C1 segment of cervical spinal cord (tissue), 14 donors: ENCODE measurements at places on chromosomes 11 and 22.

- no peak for DNase-seq
These were observed 29.7 kb upstream of the CAVIN3 start for GRCh38 chr11:6350043-6350442.

DNA sequence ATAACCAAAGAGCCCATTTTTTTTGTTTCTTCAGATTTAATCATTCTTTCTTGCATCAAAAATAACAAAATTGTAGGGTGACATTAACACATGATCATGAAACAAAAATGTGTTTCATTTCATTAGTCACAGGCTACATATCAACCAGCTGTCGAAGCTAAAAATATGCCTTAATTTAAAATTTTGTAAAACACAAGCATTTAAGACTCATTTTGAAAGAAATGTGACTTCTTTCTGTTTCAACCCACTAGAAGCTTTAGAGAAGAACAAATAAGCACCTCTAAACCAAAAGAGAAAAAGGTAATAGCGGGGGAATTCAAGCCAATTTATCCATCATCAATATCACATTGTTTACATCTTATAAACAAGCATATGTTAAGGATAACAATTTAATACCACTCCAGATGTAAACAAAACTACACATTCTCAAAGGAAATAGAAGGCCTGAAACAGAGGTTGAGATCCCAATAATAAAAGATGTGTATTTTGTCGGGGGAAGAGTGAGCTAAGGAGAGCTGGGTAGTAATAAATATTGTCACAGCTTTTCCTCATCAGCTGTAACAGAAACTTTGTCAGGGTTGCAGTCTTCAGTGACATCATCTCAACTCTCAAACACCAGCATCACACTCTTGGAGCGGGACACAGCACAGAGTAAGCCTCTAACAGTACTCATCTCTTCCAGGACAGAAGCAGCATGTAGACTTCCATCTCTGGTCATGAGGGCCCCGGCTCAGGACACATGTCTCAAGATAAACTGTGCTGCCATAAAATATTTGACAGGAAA lies 42.0 kb downstream of the ALG9 start:
- no peak for DNase-seq

- DNase-seq = no peak
These were observed 163.7 kb downstream of the DYNC2H1 start for GRCh38 chr11:103272876-103273275.

DNA sequence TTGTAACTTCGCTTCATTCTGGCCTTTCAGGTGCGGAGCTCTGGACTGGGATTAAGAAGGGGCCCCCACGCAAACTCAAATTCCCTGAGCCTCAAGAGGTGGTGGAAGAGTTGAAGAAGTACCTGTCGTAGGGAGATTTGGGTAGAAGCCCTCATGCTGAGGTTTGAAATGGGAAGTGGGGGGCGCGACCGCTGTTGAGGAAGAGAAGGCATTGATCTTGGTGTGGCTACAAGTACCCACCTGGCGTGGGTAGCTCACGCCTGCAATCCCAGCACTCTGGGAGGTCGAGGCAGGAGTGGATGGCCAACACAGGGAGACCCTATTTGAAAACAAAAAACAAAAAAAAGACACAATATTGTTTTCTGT lies 779 bp downstream of the SELENOH start:
- no peak for DNase-seq
